ENCODE measurements at places on chromosomes 7 and 10.

- DNase-seq = no peak
Observed at GRCh38 chr10:25820874-25821273, 113.2 kb upstream of the MYO3A start.

DNA sequence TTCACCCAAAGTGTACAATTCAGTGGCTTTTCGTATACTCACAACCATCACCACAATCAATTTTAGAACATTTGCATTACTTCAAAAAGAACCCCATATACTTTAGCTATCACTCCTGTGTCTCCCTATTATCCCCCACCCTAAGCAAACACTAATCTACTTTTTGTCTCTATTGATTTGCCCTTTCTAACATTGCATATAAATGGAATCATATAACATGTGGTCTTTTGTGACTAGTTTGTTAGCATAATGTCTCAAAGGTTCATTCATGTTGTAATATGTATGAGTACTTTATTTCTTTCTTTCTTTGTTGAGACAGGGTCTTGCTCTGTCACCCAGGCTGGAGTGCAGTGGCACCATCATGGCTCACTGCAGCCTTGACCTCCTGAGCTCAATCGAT lies 21.0 kb upstream of the DNAJC12 start:
- no peak for DNase-seq

- DNase-seq = no peak
Observed at GRCh38 chr10:62243647-62243997, 25.0 kb downstream of the RTKN2 start.

- DNase-seq = no peak
Observed at GRCh38 chr10:60517805-60518204, 128.1 kb upstream of the ANK3 start.

DNA sequence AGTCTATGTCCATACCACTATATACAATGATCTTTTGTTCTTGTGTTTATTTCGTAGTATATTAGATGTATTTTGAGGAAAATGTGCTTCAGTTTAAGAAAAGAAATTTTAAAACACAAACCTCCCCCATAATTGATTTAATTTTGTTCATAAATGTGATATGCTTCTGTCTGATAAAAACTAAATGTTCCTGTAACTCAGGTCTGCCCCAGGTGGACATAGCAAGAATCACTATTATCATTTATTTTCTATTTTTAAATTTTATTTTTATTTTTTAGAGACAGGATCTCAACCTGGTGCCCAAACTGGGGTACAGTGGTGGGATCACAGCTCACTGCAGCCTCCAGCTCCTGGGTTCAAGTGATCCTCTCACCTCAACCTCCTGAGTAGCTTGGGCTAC lies 43.2 kb downstream of the BEND7 start:
- DNase-seq = no peak
